SJCRH30 (cell line): ENCODE measurements at places on chromosomes 3 and 15. TPM values are rescaled to one million over a fixed set of nuclear protein-coding genes. Genes with fewer than 3 reads are reported as not detected.
A peak's percentile ranks its signal among the peaks of the same experiment; 100 is the strongest.

The TTC23 gene
- total RNA-seq: 28.3 and 43.1 TPM in 2 replicates

DNA sequence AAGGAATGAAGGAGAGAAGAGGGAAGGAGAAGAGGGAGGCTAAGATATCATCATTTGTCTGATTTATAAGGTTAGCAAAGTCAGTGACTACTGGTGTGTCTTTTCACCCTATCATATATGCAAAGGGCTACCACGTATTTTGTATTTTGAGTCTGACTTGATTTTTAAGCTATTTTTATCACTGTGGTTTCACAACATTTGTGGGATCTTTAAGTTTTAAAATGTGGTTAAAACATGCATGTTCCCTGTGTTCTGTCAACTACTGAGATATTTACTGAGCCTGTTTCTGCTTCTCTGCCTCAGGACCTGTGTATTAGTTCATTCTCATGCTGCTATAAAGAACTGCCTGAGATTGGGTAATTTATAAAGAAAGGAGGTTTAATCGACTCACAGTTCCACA lies 22.5 kb upstream of the SPTSSB start:
- DNase-seq: no peak

The GDPGP1 gene
- total RNA-seq: 1.8 and 2.7 TPM in 2 replicates

The MCF2L2 gene
- total RNA-seq: 0.08 and 0.12 TPM in 2 replicates

DNA sequence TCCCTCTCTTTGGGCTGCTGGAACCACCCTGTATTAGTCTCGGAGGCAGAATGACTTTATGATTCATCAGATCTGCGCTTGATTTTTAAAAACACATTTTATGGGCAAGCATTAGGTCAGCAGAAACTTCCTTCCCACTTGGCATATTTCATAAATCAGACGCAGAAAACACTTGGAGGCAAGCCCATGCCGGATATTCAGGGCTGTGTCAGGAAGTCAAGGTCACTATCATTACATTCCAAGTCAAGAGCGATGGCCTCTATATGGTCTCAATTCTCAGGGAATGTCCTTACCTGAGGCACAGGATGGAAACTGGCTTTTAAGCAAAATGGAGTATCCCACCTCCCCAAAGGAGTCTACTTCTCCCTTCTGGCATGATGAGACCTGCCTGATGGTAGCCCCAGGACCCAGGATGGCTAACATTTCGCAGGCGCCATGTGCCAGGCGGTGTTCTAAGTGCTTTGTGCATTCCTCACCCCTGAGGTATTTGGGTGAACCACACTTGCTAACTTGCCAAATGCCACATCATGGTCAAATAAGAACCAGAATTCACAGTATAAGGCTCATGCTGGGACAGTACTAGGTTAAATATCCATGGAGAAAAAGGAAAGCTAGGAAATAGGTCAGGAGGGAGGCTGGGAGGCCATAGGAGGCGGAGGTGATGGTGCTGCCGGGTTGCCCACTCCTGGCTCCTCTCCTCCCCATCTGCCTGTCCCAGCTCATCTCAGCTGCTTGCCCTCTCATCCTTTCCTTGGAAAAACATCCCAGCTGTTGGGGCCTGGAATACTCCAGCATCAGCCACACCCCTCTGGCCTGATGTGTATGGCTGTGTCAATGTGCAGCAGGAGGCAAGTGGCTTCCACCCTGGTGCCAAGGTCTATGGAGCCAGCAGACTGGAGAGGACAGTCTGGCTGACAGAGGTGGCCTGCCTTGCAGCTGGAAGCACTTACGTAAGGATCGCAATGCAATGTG lies 18.8 kb downstream of the BCL2L10 start:
- peak; percentile 62 for DNase-seq

DNA sequence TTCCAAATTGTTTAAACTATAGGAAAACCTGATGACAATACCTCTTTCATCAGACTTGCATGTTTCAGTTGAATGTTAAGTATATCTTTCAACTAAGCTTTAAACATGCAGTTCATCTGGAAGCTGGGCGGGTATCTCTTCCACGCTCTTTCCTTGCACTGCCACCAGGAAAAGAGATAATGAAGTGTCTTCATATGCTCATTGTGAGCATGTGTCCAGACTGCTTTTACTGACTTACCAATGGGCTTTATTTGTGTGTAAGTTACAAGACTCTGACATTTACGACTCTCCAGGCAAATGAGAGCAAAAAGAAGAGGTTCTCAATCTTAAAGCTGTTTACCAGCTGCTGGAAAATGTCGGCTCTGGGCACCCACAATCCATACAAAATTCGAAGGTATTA lies 52.8 kb downstream of the TMEM212 start:
- DNase-seq: no peak

The PARP15 gene
- 0.08 and 0.28 TPM in 2 replicates for total RNA-seq

The GXYLT2 gene
- 7.0 and 7.2 TPM in 2 replicates for total RNA-seq

DNA sequence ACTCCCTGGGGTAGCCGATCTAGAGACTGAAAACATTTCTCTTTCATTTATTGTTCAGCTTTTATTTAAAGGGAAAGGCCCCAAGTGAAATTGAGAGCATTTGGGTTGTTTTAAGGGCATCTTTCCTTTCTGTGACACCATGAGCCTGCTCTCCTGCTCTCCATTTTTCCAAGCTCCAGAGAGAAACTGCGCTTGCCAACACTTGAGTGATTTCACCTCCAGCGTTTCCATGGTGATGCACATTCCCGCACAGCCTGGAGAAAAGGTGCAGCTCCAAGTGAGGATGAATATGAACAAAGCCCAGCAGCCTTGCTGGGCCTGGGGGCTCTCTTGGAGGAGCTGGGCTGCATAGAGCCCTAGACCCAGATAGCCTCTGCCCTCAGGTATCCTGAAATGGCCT lies 159.2 kb upstream of the PPP2R3A start:
- DNase-seq: no peak

- no peak for DNase-seq
Measured at GRCh38 chr3:197733042-197733441, 3.7 kb downstream of the RUBCN start.

The ZMYND10 gene
- total RNA-seq: 0.73 and 0.99 TPM in 2 replicates

DNA sequence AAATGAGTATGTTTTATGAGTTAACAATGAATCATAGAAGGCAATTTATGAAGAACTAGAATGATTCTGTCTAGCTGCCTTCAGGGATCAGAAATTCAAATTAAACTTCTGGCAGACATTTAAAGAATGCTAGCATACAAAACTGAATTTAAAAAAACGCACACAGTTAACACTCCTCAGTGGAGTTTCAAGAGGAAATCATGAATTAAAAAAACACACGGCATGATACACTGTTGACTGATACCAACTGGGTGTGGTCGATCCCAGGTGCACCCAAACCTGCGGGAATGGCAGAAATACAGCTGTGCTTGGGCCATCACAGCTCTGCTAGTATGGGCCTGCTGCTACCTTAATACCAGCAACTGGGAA lies 526.0 kb downstream of the FOXP1 start:
- DNase-seq: no peak

DNA sequence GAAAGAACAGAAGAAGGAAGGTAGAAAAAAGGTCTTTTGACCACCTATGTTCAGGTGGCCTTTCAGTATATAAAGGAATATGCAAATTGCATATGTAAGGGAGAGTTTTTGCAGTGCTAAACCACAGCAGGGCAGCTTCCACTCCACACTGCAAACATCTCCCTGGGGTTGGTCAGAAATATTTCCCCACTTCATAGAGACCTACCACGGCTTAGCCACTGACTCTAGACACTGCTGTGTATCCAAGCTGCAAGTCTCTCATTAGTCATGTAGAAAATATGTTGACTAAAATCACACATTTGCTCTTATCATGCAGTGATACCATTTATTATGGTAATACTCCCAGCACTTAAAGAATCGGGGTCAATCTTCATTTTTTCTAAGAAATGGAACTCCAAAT lies 214.9 kb upstream of the NR2F2 start:
- no peak for DNase-seq

- DNase-seq: peak; percentile 16
Measured at GRCh38 chr15:63923993-63924950, 90.5 kb upstream of the HERC1 start.

The LSAMP gene
- under 0.01 and 0.02 TPM in 2 replicates for total RNA-seq

The LRCH3 gene
- total RNA-seq: 79.8 and 144 TPM in 2 replicates

The DGKG gene
- total RNA-seq: 0.08 and 0.10 TPM in 2 replicates

GRCh38 chr15:92683511-92683834 lies 27.9 kb upstream of the FAM174B start:
- peak; percentile 62 for DNase-seq

GRCh38 chr3:185317674-185318073 lies 45.3 kb upstream of the MAP3K13 start:
- no peak for DNase-seq

- DNase-seq: no peak
Measured at GRCh38 chr3:150751781-150752263, 11.1 kb downstream of the SIAH2 start.

GRCh38 chr3:109851854-109852253 lies 514.5 kb upstream of the DPPA4 start:
- no peak for DNase-seq

- peak; percentile 32 for DNase-seq
Measured at GRCh38 chr3:10352146-10352911, 31.4 kb upstream of the SEC13 start.

DNA sequence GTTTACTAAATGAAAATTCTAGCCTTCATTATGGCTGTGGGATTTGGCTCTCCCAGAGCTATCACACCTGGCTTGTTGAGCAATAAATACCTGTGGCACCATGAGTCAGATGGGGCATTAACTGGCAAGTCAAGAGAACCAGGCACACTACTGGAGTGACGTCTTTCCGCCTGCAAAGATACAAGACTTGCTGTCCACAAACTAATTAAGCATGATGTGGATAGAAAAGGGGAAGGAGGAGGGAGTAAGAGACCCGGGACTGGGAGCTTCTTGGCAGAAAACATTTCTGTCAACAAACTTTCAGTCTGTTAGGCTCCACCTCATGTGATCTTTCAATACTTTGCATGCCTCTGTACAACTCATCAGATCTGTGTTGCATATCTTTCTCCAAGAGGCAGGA lies 56.5 kb downstream of the CLDN1 start:
- no peak for DNase-seq

DNA sequence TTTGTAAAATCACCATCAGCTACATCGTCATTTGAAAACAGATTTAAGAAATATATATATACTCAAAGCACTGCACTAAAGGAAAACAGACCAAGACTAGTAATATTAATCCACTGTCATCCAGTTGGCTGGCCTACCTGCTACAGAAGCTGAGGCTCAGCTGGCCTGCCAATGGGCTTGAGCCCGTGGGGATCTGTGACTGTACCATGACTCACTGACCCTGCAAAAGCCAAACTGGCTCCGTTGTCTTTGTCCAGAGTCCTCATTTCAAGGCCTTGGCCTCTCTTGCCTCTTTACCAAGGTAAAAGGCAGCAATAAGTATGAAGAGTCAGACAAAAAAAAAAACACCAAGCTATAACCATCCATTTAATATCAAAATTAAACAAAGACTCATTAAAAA lies 463.5 kb upstream of the RASGRP1 start:
- peak; percentile 11 for DNase-seq
